Stimulated activated CD8-positive, alpha-beta memory T cell treated with anti-CD3 and anti-CD28 coated beads, Interleukin-4, amount 100 ng/mL, for 1 hour (primary cell): ENCODE measurements at places on chromosomes 6 and 20.

- DNase-seq = no peak
These were observed 319.6 kb downstream of the FARS2 start for GRCh38 chr6:5580736-5581581.

DNA sequence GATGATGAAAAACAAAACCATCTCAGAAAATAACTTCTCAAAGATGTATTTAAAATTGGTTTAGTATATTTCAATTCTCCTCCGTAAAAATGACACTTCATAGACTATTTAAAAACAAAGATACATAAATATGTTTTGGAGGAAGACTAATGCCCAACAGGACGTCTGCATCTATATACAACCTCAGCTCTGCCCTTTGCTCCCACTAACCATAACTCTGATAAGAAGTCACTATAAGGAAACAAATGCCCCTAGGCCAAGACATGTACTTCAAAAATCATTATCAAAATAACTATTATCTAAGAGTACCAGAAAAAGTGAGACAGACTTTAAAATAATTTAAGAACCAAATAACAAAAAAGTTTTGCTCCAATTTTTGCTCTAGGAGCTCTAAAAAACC, 23.4 kb downstream of the PLAGL1 start:
- DNase-seq = no peak

DNA sequence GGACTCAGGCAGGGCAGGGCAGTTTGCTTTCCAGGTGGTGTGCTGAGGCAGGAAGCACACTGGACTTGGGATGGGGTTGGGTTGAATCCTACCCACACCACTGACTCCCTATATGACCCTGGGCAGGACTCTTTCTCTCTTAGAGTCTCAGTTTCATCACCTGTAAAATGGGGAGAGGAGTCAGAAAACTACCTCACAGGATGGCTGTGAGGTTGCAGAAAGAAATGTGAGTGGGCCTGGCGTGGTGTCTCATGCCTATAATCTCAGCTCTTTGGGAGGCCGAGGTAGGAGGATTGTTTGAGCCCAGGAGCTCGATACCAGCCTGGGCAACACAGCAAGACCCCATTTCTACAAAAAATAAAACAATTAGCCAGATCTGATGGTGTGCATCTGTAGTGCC, 67.2 kb downstream of the CD40 start:
- no peak for DNase-seq

DNA sequence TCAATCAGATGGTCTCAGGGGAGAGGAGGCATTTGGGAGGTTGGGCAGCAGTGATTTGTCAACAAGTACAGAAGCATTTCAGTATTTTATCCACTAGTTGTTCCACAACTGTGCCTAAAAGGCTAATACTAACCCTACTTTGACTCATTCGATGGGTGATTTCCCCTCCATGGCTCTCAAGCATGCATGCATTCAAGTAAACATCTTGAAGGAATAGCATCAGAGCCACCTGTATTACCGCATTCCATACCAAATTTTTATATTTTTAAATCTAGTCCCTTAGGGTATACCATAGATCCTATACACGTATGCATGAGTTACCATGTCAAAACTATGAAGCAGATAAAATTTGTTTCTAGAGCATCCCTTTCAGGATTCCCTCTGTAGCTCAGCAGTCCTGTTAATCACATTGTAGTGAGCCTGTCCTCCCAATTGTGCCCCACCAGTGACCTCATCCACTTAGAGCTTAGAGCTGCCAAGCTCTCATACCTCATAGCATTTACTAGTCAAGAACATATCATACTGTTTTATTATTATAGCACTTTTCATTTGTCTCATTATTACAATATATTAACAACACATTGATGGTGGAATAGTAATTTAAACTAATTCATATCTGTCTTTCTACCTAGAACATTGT, 213.8 kb downstream of the LAMA2 start:
- DNase-seq = no peak

DNA sequence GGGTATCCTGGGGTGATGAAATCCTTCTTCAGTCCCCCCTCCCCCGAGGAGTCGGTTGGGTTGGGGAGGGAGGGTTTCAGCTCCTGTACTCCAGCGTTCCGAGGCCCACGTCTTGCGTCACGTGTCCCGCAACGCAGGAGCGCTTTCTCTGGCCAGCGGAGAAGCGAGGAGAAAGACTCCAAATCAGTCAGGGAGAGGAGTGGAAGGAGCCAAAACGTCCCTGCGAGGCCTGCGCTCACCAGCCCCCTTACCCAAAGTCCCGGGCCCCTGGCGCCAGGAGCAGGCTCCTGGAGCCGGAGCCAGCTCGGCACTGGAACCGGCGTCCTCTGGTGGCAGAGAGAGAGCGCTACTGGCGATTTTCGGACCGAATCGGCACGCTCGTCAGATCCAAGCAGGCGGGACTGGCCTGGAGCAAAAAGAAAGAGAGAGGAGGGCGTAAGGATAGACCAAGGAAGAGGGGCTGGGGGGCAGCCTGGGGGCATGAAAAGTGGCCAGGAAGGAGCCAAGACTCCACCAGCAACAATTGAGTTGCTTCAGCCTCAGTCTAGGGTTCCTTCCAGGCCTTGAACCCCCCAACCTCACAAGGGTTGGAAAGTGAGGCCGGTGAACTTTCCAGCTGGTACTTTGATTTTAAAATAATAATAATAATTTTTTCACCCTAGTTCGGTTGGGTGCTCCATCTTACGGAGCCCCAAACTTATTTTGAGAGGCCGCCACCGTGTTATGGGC, at the start of gene GNAS:
Gene GNAS, plus strand, starts transcription at position 174 of the 729 bp plus-strand sequence.
- no peak for DNase-seq

DNA sequence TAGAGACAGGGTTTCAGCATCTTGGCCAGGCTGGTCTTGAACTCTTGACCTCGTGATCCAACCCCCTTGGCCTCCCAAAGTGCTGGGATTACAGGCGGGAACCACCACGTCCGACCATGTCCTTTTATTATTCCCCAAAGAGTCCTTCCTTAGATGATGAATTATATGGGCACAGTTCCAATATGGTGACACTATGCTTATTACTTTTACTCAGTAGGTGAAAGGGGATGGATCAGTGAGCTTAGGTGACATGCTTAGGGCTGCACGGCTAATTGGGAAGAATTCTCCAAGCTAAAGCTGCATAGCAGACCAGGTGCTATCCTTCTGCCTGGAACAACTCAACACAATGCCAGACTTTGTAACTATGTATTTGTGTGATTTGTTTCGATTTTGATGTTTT, 38.2 kb upstream of the TFAP2C start:
- DNase-seq = no peak

DNA sequence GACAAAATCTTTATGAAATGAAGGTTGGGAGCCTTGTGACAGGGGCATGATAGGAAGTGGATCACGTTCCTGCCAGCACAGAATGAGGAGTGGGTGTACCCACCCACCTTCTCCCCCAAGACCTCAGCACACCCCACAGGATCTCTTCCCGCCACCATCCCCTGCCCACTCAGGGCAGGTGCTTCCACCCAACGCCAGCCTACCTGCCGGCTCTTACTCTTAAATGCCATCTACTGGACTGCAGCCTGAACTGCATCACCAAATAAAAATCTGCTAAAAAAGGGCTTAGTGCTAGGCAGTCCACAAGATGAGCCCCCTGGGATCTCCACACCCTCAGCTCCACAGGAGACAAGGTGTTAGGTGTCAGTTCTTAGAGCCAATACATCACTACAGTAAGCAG, 20.6 kb downstream of the DTNBP1 start:
- no peak for DNase-seq

- DNase-seq = no peak
These were observed 19.8 kb upstream of the AAR2 start for GRCh38 chr20:36216314-36217025.

GRCh38 chr6:43274916-43275597, 23.0 kb upstream of the SLC22A7 start:
- no peak for DNase-seq

GRCh38 chr6:163390770-163391169, 23.7 kb upstream of the QKI start:
- no peak for DNase-seq

GRCh38 chr6:28134015-28134414, 7.7 kb upstream of the ZKSCAN8 start:
- no peak for DNase-seq

GRCh38 chr6:160999516-160999915, 7.9 kb downstream of the MAP3K4 start:
- no peak for DNase-seq

DNA sequence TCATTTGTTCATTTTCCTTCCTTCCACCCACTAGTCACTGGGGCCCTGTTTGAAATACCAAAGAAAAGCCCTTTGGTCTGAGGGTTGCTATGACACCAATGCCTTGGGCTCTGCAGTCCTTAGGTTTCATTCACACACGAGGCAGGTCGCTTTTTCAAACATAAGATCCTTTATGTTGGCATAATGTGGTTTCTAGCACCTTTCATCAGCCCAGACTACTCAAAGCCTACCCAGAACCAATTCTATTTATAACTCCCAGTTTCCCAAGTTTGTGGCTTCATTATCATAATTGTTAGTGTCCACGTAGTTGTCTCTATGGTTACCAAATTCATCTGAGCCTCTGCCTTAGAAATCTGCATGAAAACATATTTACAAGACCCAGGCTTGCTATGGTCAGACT, 6.6 kb upstream of the TP53RK start:
- no peak for DNase-seq

DNA sequence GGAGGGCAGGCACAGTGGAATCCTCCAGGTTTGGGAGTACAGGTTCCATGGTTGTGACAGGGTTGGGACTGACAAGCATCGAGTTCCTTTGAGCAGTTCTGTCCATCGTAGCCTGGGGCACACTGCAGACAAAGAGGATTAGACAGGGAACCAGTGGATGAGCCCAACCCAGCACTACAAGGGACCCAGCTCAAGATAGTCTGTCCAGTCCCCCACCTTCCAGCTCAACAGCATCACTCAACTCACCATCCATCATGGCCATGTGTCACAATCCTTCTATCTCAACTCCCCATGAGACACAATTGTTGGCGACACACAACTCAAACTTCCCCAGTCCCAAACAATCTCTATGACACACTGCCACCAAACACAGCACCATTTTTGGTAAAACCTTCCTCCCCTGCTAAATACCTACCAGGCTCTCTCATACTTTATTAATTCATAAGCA, 11.8 kb upstream of the GPSM3 start:
- DNase-seq = no peak

- DNase-seq = no peak
These were observed 698 bp upstream of the LRP11 start for GRCh38 chr6:149864578-149865535.

DNA sequence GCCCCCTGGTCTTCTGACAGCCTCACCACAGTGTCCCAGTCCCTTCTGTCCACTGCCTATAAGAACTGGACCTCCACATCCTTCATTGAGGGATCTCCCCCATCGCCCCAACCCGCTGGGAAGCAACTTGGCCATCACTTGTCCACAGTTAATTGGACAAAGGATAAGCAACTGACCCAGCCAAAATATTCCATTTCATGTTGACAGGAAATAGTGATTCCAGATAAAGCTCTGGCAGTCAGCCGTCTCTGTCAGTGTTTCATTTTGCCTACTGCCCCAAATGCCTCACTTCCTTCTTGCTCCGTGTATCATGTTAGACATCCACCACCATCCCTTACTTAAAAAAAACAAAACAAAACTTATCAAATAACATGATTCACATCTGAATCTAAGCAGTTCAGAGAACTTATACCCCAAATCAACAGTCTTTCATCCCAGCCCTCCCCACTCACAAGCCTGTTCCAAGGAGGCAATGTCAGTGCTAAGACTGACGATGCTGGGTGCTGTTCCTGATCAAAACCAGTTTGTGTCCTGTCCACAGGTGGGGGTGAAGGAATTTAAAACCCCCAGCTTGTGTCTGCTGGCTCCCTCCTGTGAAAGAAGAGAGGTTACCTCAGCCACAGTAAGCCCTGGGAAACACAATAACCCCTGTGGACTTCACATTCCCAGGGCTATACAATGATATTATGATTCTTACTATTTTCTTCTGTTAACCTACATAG, 162.5 kb downstream of the WDR27 start:
- no peak for DNase-seq

DNA sequence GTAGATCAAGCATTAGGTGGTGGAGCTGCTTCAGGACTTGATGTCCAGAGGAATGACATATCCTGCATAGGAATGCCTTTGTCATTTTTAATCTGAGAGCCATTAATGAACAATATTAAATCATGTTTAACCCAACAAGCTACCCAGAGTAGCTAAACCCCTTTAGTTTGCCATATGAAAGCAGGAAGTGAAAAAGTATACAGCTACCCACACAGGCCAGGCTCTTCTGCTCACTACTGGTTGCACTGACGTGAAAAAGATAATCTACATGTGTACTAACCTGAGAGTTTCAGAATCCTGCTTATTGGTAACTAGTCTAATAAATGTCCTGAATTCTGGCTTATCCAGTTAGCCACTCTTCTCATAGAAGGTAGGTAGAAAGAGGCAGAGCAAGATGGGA, 19.9 kb downstream of the GLYATL3 start:
- no peak for DNase-seq

- DNase-seq = no peak
These were observed 76.5 kb downstream of the ADGRG6 start for GRCh38 chr6:142378138-142378875.

DNA sequence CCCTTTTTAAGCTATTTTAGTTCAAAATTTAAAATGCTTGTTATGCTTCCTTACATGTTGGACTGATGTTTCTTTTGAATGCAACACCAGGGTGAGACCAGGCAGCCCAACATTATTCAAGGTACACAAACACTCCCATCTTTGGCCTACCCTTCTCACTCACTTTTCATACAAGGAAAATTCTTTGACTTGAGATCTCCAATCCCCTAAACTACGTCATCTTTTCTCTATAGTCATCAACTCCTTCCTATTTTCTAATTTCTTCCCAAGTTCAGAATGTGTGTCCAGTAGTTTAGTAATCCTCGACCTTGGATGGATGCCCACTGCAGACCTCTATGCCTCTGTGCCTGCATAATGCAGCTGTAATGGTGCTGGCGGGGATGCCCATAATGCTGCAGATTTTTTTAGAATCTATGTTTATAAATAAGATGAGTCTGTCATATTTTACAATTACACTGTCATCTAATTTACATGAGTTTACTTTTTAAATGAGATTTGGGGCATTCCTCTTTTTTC, 108.7 kb downstream of the ID4 start:
- DNase-seq = no peak
